ENCODE measurements at places on chromosomes 12 and 14.

- no peak for DNase-seq
Observed at GRCh38 chr12:111360325-111360930, 8.5 kb downstream of the PHETA1 start.

- DNase-seq = no peak
Observed at GRCh38 chr12:63964301-63964700, 119.8 kb downstream of the SRGAP1 start.

DNA sequence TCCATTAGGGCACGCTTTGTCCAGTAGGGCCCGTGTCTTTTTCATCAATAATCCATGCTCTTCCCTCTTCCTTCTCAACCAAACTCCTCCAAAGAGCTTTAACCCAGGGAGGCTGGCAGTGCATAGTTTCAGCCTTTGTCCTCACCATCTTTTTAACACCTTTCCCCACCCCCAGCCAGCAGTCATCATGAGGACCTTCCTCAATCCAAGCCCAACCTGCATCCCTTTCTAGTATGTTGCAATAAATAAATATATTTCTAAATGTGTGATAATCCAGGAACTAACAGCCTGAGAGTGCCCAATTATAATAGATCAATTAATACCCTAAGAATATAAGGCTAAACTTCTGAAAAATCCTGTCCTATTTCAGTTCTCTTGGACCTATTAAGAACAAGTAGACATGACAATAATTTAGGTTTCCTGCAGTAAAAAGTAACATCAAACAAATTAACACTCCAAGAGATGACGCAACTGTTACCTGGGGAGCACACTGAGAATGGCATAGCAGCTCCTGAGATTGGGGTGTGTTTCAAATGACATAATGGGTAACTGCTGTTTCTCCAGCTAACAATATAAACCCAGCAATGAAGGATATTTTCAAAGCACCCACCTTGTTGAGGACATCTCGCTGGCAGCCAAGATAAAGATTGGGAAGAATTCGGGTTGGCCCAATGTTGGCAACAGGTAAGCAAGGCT lies 62.6 kb downstream of the DUSP16 start:
- no peak for DNase-seq

DNA sequence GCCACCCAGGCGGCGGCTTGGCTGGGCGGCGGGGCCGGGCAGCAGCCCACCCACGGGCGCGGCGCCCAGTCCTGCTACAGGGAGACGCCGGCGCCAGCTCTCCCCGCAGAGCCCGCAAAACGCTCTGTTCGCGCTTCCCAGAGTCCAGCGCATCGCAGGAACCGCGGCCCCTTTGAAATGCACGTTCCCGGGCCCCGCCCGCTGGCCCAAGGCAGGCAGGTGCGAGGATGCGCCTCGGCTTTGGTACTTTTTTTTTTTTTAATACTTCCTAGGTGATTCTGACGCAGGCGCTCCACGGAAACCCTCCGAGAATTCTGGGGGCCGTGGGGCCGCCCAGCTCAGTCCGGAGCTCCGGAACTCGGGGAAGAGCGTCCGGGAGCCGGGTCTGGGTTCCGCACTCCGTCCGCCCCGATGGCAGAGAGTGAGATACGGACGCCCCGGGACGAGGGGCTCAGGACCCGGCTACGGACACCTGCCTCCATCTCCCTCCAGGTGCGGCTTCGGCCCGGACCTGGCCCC lies 483 bp downstream of the POC1B start:
- DNase-seq = no peak

- no peak for DNase-seq
Observed at GRCh38 chr14:98894600-98894999, 377.4 kb downstream of the BCL11B start.

DNA sequence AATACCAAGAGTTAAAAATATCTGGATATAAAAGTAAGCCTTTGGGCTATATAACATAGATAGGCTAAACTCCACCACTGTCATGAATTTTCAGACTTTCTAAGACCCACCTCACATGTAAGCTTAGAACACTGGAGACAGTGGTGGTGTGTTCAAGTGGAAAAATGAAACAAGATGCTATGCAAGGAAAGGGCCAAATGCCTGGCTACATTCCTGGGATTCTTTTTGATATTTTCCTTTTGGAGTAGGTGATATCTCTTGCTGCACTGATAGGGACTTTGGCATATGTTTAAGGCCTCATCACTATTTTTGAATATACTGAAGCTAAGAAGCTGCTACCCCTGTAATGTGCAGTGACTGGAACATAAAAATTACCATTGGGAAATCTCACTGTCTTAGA lies 341.3 kb downstream of the SLC16A7 start:
- DNase-seq = no peak

DNA sequence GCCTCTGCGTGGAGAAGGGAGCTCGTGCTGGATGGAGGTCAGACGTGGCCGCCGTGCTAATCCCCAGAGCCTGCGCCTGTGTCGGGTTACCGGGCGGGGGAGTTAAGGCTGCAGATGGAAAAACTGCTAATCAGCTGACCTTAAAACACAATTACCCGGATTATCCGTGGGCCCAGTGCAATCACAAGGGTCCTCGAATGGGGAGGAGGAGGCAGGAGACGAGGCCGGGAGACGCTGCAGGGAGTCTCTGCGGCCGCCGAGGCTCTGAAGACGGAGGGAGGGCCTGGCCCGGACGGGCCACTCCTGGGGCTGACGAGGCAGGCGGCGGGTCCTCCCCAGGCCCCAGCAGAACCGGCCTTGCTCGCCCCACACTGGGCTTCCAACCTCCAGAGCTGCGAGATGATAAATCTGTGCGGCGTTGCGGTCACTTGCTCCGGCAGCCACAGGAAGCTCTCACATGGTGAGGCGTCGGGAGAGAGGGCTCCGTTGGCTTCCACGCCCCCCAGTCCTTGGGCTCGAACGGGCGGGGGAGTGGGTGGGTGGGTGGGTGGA lies 32.9 kb upstream of the FBRSL1 start:
- no peak for DNase-seq

GRCh38 chr12:125151284-125151683 lies 86.0 kb downstream of the AACS start:
- no peak for DNase-seq

- no peak for DNase-seq
Observed at GRCh38 chr12:34218193-34219045, 196.1 kb downstream of the ALG10 start.

DNA sequence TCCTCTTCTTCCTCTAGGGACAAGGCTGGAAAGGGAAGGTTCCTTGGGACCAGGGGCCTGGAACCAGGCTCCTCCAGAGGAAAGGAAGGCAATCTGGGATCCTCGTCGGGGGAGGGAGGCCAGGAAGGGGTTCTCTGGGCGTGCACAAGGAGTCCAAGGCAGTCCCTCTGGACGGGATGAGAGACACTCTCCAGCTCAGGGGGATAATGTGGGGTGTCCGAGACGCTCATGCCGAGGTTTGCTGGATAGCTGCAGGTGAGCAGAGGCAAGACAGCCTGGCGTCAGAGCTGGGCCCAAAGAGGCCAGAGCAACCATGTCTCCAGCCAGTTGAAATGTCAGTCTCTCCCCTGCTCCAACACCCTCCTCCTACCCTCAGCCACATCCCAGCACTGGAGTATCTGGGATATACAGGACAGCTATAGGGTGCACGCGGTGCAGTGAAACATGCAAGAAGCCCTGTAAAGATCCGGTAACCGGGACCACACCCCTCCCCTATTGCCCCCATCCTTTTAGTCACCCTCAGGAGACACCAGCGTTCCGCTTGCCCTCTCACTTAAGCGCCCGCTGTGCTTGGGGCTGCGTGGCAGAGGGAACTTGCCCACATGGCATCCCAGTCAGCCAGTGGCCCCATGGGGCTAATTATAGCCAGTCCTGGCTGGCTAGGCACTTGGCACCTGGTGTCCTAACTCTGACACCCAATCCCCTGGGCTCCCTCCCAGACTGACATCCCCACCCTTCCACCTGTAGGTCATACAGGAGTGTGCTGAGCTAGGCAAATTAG lies at the start of gene KLHL33:
Gene KLHL33 (minus strand): TSS at position 585 of the 781 bp plus-strand sequence. CDS start 355 bp downstream, at position 230.
- DNase-seq = no peak

- DNase-seq = no peak
Observed at GRCh38 chr12:109681986-109682707, 31.5 kb upstream of the FAM222A start.

- no peak for DNase-seq
Observed at GRCh38 chr12:112878488-112878887, 28.3 kb upstream of the OAS1 start.

All from epithelial cell of prostate (primary cell).